ENCODE measurements at places on chromosomes 2 and 18.

- DNase-seq, result no peak
Observed at GRCh38 chr2:136376211-136376610, 258.3 kb upstream of the CXCR4 start.

DNA sequence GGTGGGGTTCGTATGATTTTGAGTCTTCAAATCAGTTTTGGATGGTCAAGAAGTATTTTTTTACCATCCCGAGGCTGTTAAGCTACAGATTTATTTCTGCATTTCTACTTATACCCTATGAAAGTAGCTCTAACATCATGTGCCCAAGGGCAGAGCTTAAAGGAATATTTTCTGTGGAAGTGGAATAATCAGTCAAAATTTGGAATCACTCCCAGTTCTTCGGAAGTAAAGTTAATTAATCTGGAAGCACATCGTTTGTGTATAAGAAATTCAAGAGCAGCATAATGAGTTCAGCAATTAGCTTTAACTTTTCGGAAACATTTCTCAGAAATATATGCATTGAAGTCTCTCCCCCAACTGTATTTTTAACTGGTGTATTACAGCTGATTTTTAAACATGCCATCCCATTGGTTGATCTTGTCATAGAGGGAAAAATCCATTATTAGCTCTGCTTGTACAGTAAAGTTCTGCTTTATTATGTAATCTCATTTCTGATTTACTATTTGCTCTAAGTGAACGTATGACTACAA is 510.1 kb downstream of the DCC start:
- DNase-seq, result no peak

DNA sequence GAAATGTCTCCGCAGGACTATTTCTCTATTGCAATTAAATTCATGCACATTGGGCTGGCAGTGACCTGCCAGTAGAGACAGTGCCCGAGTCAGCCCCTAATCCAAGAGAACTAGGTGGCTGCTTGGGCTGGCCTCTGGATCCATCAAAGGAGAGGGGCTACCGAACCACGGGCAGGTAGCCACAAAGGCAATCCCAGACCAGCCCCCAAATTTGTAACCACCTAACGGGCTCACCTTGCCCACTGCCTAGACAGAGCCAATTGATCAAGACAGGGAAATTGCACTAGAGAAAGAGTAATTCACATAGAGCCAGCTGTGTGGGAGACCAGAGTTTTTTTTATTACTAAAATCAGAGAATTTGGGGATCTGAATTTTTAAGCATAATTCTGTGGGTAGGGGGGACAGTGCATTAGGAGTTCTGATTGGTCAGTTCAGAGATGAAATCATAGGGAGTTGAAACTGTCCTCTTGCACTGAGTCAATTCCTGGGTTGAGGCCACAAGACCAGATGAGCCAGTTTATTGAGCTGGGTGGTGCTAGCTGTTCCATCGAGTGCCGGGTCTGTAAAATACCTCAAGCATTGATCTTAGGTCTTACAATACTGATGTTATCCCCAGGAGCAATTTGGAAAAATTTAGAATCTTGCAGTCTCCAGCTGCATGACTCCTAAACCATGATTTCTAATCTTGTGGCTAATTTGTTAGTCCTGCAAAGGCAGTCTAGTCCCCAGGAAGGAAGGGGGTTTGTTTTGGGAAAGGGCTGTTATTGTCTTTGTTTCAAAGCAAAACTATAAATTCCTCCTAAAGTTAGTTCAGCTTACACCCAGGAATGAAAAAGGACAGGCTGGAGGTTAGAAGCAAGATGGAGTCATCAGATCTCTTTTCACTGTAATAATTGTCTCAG is 260.4 kb upstream of the SP5 start:
- no peak for DNase-seq

DNA sequence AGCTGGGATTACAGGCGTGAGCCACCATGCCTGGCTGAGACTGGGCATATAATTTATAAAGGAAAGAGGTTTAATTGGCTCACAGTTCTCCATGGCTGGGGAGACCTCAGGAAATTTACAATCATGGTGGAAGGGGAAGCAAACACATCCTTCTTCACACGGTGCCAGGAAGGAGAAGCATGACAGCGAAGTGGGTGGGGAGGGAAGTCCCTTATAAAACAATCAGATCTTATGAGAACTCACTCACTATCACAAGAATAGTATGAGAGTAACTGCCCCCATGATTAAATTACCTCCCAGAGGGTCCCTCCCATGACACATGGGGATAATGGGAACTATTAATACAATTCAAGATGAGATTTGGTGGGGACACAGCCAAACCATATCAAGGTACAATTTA is 7.8 kb upstream of the LCLAT1 start:
- DNase-seq, result no peak

- DNase-seq, result no peak
Observed at GRCh38 chr2:59889305-59889704, 664.1 kb downstream of the BCL11A start.

GRCh38 chr2:193201583-193201982 is 1006.9 kb upstream of the TMEFF2 start:
- no peak for DNase-seq

- DNase-seq, result no peak
Observed at GRCh38 chr2:231065966-231066365, 9.3 kb downstream of the PSMD1 start.

- peak; percentile 59 for DNase-seq
Observed at GRCh38 chr18:13103366-13103765, 112.2 kb downstream of the CEP192 start.

GRCh38 chr2:46300406-46300832 is 3.2 kb downstream of the EPAS1 start:
- DNase-seq, result no peak

- no peak for DNase-seq
Observed at GRCh38 chr2:128668946-128669345, 350.3 kb upstream of the HS6ST1 start.

DNA sequence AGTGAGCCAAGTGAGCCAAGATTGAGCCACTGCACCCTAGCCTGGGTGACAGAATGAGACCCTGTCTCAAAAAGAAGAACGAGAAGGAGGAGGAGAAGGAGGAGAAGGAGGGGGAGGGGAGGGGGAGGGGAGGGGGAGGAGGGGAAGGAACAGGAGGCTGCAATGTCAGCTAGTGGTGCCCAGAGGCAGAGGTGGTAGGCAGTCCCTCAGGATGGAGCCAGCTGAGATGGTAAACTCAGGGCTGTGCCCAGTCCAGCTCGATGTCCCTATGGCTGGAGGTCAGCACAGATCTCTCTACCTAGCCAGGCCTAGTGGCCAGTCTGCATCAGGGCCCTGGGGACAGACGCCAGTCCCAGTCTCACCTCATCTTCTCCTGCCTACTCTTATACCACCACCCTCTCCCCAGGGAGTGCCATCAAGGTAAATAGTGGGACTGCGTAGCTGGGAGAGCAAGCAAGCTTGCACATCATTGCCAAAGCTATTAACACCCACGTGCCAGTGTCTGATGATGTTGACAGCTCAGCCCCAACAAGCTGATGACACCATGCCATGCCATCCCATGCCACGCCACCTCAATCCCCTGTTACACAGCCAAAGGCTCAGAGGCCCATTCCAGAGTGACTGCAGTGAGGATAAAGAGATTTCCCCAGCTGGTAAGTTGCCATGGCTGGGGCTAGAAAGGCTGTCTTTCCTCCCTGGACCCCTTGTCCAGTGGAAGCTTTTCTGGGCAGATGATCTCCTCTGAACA is 7.6 kb upstream of the PLB1 start:
- no peak for DNase-seq

GRCh38 chr18:49933530-49934128 is 120.3 kb upstream of the ACAA2 start:
- no peak for DNase-seq

DNA sequence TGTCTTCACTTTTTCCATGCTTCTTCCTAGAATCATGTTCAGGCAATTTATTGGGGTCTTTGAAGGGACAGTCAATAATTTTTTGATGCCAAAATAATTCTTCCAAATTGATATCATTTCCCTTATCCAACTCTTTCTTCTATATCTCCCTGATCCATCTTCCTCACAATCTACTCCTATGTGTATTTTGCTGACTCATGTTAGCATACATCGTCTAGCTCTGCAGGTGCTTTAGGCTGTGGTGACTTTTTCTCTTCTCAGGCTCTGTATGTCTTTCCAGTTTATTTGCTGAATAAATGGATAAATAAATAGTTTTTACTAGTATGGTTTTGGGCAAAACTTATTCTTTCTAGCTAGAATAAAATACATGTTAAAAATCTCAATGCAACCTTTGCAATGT is 1650.9 kb upstream of the TMEFF2 start:
- DNase-seq, result no peak

DNA sequence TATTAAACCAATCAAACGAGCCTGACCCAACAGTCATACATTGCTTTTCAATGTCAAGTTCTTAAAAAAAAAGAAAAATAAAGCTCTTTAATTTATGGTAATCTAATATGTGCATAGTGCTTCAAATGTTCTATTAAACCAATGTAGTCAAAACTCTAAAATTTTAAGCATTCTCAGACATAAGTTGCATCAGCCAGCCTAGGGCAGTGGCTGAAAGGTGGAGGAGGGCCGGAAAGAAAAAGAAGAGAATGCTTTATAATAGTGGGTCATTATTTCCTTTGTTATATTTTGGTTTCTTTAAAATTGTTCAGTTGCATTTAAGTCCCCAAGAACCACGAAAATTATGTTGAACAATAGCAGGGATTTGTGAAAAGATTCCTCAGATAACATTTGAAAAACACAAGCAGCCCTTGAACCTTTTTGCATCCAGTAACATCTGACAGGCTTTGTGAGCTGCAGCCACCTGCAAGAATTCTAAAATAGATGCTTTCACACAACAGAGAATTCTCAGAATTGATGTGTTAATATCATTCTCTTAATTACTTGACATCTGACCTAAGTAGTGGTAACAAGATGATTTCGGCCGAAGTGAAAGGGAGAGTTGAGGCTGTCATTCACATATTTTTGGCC is 252.1 kb downstream of the CDCA7 start:
- DNase-seq, result no peak

GRCh38 chr18:5097116-5097703 is 99.8 kb downstream of the AKAIN1 start:
- DNase-seq, result no peak

- no peak for DNase-seq
Observed at GRCh38 chr18:77162580-77162979, 30.0 kb upstream of the MBP start.

- DNase-seq, result peak; percentile 61
Observed at GRCh38 chr2:239369631-239370161, 31.1 kb downstream of the HDAC4 start.

DNA sequence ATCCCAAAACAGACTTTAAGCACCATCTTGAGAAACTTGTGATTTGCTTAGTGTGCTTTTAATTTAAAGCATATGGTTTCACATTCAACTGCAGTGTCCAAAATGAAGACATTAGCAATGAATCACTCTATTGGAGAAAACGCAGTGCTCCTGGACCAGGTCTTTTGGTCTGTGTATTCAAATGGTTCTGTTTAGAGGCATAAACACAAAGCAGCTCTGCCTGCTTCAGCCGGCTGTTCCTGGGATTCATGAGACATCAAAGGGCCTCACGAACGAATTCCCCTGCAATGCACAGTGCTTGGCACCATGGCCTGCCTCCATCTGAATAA is 117.1 kb upstream of the SP5 start:
- no peak for DNase-seq

GRCh38 chr2:170969030-170969429 is 40.0 kb downstream of the GORASP2 start:
- DNase-seq, result no peak
